ENCODE measurements at places on chromosomes 1 and 21. TPM values are rescaled to one million over a fixed set of nuclear protein-coding genes. Genes with fewer than 3 reads are reported as not detected.
A peak's percentile ranks its signal among the peaks of the same experiment; 100 is the strongest.

AIRE gene
- 0.17 TPM for total RNA-seq

- DNase-seq = no peak
- H3K4me1 ChIP-seq = peaks cover 15% of the 10 kb centered on the region
- no peaks in the 10 kb centered on the region for H3K27me3 ChIP-seq
- H3K27ac ChIP-seq = peak within 1 kb of the TSS; percentile 31
- peaks cover 9% of the 10 kb centered on the region for H3K36me3 ChIP-seq
- peak within 1 kb of the TSS; percentile 90 for H3K4me3 ChIP-seq
These were observed at the start of gene LBR for GRCh38 chr1:225427235-225428067. Gene LBR, minus strand, starts transcription at chr1:225428038. Its CDS starts 3,963 bp downstream, at chr1:225424075.

- H3K36me3 ChIP-seq = peaks cover 7% of the 10 kb centered on the region
- H3K27me3 ChIP-seq = no peaks in the 10 kb centered on the region
- no peaks in the 10 kb centered on the region for H3K4me1 ChIP-seq
- DNase-seq = no peak
- H3K27ac ChIP-seq = no peak overlapping the region
These were observed 11.0 kb downstream of the UBL4B start for GRCh38 chr1:110123224-110123623.

- no peak overlapping the region for H3K4me3 ChIP-seq
- 0 out of 2 replicates have a peak, but pooled peaks cover 4% of the 10 kb centered on the region for H3K36me3 ChIP-seq
- no peaks in the 10 kb centered on the region for H3K4me1 ChIP-seq
- DNase-seq = no peak
- H3K27ac ChIP-seq = no peak overlapping the region
These were observed 106.9 kb downstream of the RIPK4 start for GRCh38 chr21:41659791-41660560.

GRCh38 chr1:178644308-178645120 is 80.5 kb upstream of the RALGPS2 start:
- no peak overlapping the region for H3K4me3 ChIP-seq
- DNase-seq = no peak
- H3K27me3 ChIP-seq = no peaks in the 10 kb centered on the region
- peaks cover 4% of the 10 kb centered on the region for H3K4me1 ChIP-seq
- H3K27ac ChIP-seq = no peak overlapping the region

DNA sequence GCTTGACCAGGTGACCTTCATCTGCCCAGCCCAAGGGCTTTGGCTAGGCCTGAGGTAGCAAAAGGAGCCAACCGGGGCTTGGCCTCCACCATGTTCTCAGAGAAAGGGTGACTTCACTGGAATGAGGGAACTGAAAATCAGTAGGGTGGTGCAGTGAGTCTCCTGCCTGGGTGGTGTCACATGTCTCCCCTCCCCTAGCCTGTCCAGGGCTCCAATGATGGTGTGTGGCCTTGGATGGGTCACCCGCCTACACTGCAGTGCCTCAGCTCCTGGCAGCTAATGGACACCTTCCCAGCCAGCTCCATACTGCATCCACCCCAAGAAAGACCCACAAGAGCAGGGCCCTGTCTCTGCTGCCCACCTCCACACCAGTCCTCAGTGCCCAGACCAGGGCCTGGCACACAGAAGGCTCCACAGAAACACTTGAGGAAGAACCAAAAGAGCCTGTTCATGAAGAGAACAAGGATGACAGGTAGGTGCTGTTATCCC is 678.7 kb downstream of the MATN1 start:
- no peak overlapping the region for H3K4me3 ChIP-seq
- no peaks in the 10 kb centered on the region for H3K4me1 ChIP-seq
- H3K27me3 ChIP-seq = no peaks in the 10 kb centered on the region
- H3K36me3 ChIP-seq = no peaks in the 10 kb centered on the region
- peak; percentile 16 for DNase-seq
- no peak overlapping the region for H3K27ac ChIP-seq

- H3K36me3 ChIP-seq = peaks cover 34% of the 10 kb centered on the region
- DNase-seq = no peak
- no peak overlapping the region for H3K27ac ChIP-seq
- H3K4me1 ChIP-seq = no peaks in the 10 kb centered on the region
These were observed 12.0 kb downstream of the SSU72 start for GRCh38 chr1:1562556-1563195.

DNA sequence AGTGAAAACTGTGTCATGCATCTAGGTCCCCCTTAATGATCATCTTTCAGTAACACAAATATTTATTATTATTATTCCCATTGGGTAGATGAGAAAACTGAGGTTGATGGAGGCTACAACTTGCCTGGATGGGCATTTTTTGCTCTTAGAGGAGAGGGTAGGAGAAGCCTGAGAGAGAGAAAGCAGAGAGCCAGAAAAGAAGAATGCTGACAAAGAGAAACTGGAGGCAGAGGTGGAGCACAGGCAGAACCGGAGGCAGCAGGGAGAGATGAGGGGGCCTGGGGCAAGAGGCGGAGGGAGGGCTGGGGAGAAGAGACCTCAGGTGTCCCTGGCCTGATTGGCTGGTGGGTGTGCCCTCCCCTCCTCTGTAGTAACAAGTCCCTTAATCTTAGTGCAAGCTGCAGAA is 4.1 kb downstream of the BLACAT1 start:
- DNase-seq = peak; percentile 94

DNA sequence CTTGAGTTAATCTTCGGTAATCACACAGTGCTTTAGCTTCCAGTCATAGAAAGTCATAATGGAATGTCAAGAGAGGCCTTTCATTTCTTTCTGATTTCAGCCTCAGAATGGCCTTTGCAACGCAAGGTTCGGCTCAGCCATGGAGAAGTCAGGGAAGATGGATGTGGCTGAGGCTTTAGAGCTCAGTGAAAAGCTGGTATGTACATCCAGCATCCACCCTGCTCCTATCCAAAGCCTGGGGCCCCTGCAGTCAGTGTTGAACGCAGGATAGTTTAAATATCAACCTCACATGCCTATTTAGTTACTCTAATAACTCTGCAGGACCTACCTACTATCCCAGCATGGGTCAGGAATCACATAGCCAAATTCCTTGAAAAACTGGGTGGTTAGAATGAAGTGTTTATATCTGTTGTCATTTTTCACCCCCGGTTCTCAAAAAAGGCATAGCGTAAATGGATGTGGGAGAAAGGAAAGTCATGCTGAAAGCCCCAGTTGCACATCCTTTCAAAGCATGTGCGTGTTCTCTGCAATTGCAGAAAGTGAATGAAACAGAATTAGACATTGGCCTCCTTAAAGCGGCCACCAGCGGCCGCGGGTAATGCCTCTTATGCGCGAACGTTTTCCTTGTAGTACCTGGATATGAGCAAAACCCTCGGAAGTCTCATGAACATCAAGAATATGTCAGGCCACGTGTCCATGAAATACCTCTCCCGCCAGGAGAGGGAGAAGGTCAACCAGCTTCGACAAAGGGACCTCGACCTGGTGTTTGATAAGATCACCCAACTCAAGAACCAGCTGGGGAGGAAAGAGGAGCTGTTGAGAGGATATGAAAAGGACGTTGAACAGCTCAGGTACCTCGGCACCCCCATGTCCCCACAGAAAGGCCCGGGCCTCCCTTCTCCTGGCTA is 28.8 kb upstream of the EFHD2 start:
- H3K27me3 ChIP-seq = peaks cover 18% of the 10 kb centered on the region
- H3K27ac ChIP-seq = no peak overlapping the region
- no peak for DNase-seq
- H3K4me3 ChIP-seq = no peak overlapping the region
- H3K36me3 ChIP-seq = no peaks in the 10 kb centered on the region

DNA sequence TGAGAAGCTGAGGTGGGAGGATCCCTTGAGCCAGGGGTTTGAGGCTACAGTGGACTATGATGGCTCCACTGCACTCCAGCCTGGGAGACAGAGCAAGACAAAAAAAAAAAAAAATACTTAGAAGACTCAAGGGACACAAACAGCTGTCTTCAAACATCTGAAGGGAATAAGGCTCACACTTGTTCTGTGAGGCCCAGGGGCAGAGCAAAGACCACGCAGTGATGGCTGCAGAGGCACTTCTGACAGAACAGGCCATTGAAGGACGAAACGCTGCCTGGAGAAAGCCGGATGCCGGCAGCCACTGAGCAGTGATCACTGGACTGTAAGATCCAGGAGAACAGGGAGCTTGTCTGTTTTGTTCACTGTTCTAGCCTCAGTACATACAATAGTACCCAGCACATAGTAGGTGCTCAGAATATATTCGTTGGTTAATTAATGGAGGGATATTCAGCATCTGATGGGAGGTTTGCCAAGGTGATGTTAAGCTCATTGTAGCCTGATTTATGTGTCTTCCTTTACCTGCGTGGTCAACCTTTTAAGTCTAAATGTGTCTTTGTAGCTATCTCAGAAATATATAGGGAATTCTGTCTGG is 12.1 kb upstream of the NDC1 start:
- H3K36me3 ChIP-seq = peaks cover 26% of the 10 kb centered on the region
- no peak overlapping the region for H3K27ac ChIP-seq
- no peaks in the 10 kb centered on the region for H3K27me3 ChIP-seq
- no peak overlapping the region for H3K4me3 ChIP-seq
- no peak for DNase-seq
- no peaks in the 10 kb centered on the region for H3K4me1 ChIP-seq

DNA sequence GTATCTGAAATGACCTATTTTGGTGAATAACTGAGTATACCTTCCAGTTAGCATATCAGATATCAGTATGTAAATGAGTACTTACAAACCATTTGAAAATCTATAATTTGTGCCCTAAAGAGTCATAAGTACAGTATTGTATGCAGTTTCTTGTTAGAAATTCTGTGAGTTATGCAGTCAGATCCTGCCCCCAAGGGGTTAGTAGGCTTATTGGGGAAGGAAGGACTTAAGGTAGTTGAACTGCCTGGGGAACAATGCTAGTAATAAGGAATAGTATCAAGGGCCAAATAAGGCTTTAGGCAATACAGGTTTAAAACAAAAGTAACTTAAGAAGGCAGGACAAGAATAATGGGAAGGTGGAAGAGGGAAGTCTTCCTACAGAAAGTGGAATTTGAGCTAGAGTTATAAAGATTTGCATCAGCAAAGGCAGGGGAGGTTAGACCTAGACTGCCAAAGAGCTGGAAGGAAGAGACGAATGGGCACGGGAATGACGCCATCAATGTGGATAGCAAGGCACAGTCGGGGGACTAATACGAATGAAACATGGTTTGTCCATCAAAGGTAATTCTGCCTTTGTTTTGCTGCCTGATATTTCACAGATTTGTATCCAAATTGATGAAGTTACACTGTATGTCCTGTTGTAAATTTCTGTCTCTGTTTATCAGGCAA is 182.9 kb upstream of the DPYD start:
- no peak overlapping the region for H3K4me3 ChIP-seq
- DNase-seq = no peak
- peaks cover 4% of the 10 kb centered on the region for H3K36me3 ChIP-seq

- H3K36me3 ChIP-seq = no peaks in the 10 kb centered on the region
- no peaks in the 10 kb centered on the region for H3K4me1 ChIP-seq
- H3K27me3 ChIP-seq = no peaks in the 10 kb centered on the region
- no peak overlapping the region for H3K4me3 ChIP-seq
- H3K27ac ChIP-seq = no peak overlapping the region
- DNase-seq = no peak
These were observed 40.2 kb upstream of the SIPA1L2 start for GRCh38 chr1:232669981-232670747.

ATP6V1G3 gene
- not detected for total RNA-seq

GRCh38 chr21:43877936-43878575 is 13.0 kb downstream of the AGPAT3 start:
- H3K27ac ChIP-seq = no peak overlapping the region
- no peak overlapping the region for H3K4me3 ChIP-seq
- peaks cover 3% of the 10 kb centered on the region for H3K36me3 ChIP-seq
- DNase-seq = no peak
- H3K27me3 ChIP-seq = no peaks in the 10 kb centered on the region

GRCh38 chr1:154190550-154190949 is 1.4 kb downstream of the TPM3 start:
- no peaks in the 10 kb centered on the region for H3K27me3 ChIP-seq
- no peak overlapping the region for H3K4me3 ChIP-seq
- DNase-seq = no peak
- no peak overlapping the region for H3K27ac ChIP-seq
- H3K36me3 ChIP-seq = no peaks in the 10 kb centered on the region

- H3K4me3 ChIP-seq = peak overlapping the region; percentile 92
- H3K4me1 ChIP-seq = no peaks in the 10 kb centered on the region
- no peak overlapping the region for H3K27ac ChIP-seq
- H3K36me3 ChIP-seq = no peaks in the 10 kb centered on the region
- no peaks in the 10 kb centered on the region for H3K27me3 ChIP-seq
- no peak for DNase-seq
These were observed 585 bp upstream of the GLRX2 start for GRCh38 chr1:193105821-193106177.

DNA sequence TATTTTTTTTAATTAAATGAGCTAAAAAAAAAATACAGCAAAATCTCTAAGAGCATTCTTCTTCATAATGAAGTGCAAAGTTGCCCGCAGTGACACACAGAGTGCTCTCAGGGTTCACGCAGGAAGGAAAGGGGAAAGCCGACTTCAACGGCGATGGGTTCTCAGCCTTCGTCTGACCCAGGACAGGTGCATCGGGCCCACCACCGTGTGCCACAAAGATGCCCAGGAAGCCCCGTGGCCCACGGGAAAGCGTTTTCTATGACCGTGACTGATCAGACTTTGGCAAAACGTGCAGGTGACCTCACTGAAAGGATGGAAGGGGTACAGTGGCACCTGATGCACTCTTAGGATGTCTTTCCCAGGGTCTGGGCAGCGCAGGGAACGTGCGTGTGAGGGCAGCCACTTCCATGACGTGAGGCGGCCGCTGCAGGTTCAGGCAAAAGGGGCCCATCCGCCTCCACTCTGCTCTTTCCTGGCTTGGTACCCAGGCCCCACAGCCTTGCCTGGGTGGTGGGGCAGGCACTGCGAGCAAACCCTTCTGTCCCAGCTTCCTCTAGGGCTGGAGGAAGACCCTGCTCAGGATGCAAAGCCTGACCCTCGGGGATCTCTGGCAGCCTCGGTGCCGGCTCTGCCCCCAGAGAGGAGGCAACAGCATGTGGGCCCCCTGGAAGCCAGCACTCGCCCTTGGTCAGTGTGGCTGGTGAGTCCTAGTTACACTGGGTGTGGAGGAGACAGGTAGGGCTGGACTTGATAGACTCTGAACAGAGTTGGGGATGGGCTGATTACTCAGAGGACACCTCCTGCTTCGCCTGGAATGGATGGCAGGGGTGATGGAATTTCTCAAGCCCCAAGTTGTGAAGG is 8.3 kb downstream of the LRRC47 start:
- H3K4me3 ChIP-seq = no peak overlapping the region
- DNase-seq = no peak
- peaks cover 51% of the 10 kb centered on the region for H3K36me3 ChIP-seq

GRCh38 chr21:37787456-37787855 is 128.8 kb downstream of the KCNJ6 start:
- no peak overlapping the region for H3K4me3 ChIP-seq
- H3K36me3 ChIP-seq = no peaks in the 10 kb centered on the region
- no peaks in the 10 kb centered on the region for H3K27me3 ChIP-seq
- DNase-seq = no peak
- H3K27ac ChIP-seq = no peak overlapping the region
- no peaks in the 10 kb centered on the region for H3K4me1 ChIP-seq

GRCh38 chr21:41322496-41323382 is 6.1 kb downstream of the FAM3B start:
- DNase-seq = no peak
- no peaks in the 10 kb centered on the region for H3K27me3 ChIP-seq
- no peak overlapping the region for H3K27ac ChIP-seq
- no peaks in the 10 kb centered on the region for H3K4me1 ChIP-seq
- no peaks in the 10 kb centered on the region for H3K36me3 ChIP-seq

OLFML3 gene
- total RNA-seq = 171 TPM

PCAT6 gene
- 6.4 TPM for total RNA-seq

- no peaks in the 10 kb centered on the region for H3K4me1 ChIP-seq
- H3K36me3 ChIP-seq = peaks cover 29% of the 10 kb centered on the region
- H3K4me3 ChIP-seq = no peak overlapping the region
- H3K27ac ChIP-seq = no peak overlapping the region
- no peaks in the 10 kb centered on the region for H3K27me3 ChIP-seq
These were observed 4.0 kb downstream of the ACTL8 start for GRCh38 chr1:17759114-17759513.

All from H9 (cell line).